Omental fat pad (tissue), 4 donors: ENCODE measurements at places on chromosomes 5 and 9.

DNA sequence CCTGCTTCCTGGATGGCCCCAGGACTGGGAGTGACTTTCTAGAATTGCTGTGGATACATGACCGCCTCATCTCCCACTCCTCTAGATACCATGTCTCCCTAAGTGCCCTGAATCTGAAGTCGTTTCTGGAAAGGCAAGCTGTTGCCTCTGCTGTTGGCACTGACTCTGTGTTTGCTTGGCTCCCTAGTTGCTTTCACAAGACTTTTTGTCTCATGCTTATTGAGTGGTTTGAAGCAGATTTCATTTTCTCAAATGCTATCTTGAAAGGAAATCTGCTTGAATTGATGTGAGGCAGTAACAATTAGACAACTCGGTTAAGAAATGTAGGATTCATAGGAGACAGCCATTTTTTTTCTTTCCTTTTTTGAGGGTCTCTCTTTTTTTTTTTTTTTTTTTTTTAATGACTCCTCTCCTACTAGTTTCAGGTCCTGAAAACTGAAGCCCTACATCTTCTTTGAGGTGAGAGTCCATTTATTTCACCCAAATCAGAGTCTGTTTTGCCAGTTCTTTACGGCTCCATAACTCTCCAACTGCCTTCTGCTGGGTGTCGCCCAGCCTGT, 65.9 kb downstream of the PRDM6 start:
- no peak for DNase-seq

DNA sequence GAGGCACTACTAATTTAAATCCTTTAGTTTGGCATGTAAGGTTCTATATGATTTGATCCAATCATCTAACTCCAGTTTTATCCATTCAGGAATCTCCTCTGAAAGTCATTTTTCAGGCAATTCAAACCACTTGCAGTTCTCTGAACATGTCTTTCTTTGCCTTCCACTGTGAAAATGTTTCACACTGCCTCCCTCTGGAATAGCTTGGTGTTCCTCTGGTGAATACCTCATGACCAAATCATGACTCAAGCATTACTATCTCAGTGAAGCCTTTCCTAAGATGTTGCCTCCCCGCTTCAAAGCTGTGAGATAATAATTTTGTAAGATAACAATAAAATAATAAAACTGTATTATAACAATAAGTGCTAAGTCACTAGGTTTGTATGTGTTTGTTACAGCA, 981.1 kb downstream of the DTWD2 start:
- DNase-seq = no peak

GRCh38 chr5:162931501-162931900, 505.9 kb upstream of the CCNG1 start:
- DNase-seq = no peak

DNA sequence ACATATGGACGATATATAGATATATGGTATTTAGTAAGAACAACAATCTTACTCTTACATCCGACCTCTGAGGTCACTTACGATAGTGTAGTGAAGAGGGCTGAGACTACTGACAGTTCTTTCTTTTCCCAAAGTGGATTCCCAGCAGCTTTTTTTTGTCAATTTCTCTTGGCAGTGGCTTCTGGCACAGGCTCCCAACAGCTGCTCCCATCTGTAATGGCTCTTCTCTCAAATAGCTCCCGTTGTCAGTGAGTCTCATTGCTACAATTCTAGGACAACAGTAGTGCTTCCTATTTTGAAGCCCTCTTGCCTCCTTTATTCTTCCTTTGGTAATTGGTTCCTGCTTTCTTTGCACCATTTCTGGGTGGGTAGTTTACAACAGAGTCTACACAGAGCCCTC, 68.4 kb downstream of the SLC25A46 start:
- DNase-seq = no peak

GRCh38 chr9:37988602-37989001, 80.4 kb downstream of the SHB start:
- no peak for DNase-seq

GRCh38 chr9:97529363-97530076, 28.1 kb downstream of the TMOD1 start:
- DNase-seq = no peak

DNA sequence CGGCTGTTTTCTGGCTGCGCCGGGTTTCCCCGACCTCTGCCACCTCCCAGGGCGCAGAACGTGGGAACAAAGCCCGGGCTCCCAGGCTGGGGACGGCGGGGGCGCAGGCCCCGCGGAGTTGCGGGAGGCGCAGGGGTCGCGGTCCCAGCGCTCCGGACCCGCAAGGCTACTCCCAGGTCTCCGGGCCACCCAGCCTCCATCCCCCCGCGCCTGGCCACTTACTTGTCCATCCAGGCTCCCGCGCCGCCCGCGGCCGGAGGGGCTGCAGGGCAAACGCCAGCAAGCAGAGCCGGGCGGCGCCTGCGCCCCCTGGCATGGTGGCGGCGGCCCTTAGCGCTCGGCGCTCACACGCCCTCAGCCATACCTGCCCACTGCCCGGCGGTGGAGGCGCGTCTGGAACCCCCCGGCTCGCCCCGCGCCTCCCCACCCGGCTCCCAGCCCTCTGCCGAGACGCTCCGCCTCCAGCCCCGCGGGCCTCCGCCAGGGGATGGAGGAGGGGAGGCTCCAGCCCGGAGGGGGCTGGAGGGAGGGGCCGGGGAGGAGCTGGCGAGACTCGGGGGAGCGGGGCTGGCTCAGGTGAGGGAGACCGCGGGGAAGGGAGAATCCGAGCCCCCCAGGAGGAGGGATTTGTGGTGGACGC, at the start of gene ADAM19:
TSS of gene ADAM19 (minus strand) at position 395 of the 640 bp plus-strand sequence. CDS start at position 316, 79 bp downstream.
- no peak for DNase-seq

DNA sequence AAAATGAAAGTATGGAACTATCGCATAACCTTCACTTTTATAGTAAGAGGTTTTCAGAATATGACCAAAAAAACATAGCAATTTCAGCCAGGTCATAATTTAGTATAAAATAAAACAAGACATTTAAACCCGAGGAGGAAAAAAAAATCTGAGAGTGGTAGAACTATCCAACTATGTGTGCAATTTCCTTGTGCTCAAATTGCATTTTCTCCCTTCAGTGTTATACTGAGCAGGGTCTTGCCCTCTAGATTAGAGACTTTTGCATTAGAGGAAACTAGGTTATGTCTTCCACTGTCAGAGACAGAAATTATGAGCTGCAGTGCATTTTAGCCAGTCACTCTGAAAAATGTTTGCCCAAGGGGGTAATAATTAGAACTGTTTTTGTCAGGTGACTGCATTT, 330.6 kb downstream of the NR2F1-AS1 start:
- no peak for DNase-seq

- no peak for DNase-seq
These were observed 218.0 kb downstream of the MAN2A1 start for GRCh38 chr5:109907731-109908130.

GRCh38 chr9:73269430-73270101, 117.9 kb downstream of the ANXA1 start:
- DNase-seq = no peak

GRCh38 chr5:60473654-60474053, 226.3 kb downstream of the DEPDC1B start:
- no peak for DNase-seq

- no peak for DNase-seq
These were observed 5.8 kb upstream of the MEF2C start for GRCh38 chr5:88888848-88889188.
